Stimulated activated CD8-positive, alpha-beta memory T cell treated with anti-CD3 and anti-CD28 coated beads, Interleukin-7, amount 100 ng/mL, for 48 hours (primary cell): ENCODE measurements at places on chromosomes 1 and 21.

DNA sequence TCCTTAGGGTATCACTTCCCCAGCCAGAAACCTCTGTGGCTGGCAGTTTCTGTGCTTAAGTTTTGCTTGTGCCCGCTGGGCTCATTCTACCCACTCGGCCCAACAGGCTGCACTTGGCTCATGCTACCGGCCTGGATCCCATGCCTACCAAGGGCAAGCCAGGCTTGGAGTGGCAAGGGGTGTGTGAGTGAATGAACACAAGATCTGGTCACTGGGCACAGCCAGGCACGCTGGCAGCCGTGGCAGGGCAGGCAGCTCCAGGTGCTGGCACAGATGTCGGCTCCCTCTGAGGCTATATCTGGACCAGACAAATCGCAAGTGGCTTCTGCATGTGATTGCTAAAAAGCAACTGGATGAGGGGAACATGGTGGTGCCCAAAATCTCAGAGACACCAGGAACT is 740.5 kb upstream of the B3GALT2 start:
- no peak for DNase-seq

GRCh38 chr1:84996846-84997666 is at the start of gene MCOLN2:
TSS of gene MCOLN2 (minus strand) at chr1:84997113. CDS start at chr1:84996872, 241 bp downstream.
- DNase-seq, result peak; percentile 37

- DNase-seq, result no peak
These were observed 43.9 kb upstream of the TACSTD2 start for GRCh38 chr1:58620926-58621325.

DNA sequence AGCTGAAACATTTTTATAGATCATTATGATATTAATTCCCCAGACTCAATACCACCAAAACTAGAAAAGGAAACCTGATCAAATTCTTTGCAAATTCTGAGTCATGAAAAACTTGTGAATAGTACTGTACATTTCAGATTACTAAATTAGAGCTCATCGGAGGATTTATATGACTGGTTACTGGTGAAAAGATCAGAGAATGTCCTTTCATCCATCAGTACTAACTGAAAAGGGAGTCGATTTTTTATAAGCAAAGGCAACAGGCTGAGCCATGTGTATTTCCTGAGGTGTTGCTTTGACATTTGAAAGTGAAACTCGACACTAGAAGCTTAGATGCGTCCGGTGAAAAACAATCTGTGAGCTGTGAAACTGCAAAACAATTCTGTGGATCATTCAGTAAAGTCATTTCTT is 155.7 kb downstream of the TNFSF18 start:
- DNase-seq, result no peak

GRCh38 chr1:155254714-155255242 is 505 bp downstream of the ENTREP3 start:
- DNase-seq, result no peak

DNA sequence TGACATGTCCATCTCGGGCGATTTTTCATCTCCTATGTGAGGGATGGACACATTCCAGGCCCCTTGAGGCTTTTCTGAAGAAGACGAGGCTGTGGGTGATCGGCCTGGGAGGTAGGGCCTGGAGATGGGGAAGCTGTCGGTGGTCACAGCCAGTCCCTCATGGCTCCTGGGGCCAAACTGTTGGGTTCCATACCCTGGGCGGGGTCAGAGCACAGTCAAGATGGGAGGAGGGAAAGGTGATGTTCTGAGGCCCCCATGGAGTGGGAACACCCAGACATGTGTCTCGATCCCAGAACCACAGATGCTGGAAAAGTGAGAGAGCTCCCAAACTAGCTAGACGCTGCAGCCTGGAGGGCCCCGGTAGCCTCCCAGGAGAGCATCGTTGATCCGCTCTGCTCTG is 157.5 kb upstream of the C1orf174 start:
- no peak for DNase-seq

GRCh38 chr21:20729376-20729775 is 268.8 kb upstream of the NCAM2 start:
- DNase-seq, result no peak

DNA sequence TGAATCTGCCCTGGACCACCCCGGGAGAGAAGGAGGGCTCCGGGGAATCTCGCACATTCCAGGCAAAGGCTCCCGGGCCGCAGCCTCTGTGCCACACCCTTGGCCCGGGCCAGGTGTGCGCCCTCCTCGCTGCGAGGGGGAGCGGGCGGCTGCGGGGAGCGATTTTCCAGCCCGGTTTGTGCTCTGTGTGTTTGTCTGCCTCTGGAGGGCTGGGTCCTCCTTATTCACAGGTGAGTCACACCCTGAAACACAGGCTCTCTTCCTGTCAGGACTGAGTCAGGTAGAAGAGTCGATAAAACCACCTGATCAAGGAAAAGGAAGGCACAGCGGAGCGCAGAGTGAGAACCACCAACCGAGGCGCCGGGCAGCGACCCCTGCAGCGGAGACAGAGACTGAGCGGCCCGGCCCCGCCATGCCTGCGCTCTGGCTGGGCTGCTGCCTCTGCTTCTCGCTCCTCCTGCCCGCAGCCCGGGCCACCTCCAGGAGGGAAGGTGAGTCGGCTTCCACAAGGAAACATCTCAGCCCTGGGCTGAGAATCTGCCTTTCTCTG is at the start of gene LAMC2:
TSS of gene LAMC2 (plus strand) at position 324 of the 550 bp plus-strand sequence. CDS start at position 413, 89 bp downstream.
- DNase-seq, result no peak

GRCh38 chr1:115189814-115190539 is 100.7 kb upstream of the TSPAN2 start:
- no peak for DNase-seq

GRCh38 chr1:37793773-37794371 is at the start of gene MANEAL:
TSS of gene MANEAL (plus strand) at chr1:37793847. CDS start at chr1:37794183, 336 bp downstream.
- DNase-seq, result peak; percentile 11

DNA sequence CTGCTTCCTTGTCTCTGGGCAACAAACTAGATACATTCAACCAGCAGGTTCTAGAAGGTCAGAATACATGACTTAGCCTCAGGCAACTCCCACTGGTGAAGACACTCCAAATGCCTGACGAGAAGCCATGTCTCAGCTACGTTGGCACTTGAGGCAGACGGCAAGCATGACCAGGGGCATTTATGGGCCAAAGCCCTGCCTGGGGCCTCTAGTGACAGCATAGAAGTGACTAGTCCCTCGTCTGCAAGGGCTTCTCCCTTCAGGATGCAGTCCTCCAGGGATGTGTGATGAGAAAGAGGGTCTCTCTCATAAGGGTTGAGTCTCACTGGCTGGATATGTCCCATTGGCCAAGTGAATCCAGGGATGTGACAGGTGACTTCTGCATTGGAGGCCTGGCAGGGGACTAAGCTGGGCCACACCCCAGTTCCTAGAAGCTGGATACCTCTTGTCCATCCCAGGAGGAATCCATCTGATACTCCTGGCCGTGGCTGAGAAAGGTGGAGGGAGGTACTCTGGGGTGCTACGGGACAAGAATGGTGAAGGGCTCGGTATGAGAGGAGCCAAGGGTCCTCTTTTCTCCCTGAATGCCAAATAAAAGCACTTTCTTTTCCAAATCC is 148.6 kb upstream of the HMGB4 start:
- DNase-seq, result no peak

DNA sequence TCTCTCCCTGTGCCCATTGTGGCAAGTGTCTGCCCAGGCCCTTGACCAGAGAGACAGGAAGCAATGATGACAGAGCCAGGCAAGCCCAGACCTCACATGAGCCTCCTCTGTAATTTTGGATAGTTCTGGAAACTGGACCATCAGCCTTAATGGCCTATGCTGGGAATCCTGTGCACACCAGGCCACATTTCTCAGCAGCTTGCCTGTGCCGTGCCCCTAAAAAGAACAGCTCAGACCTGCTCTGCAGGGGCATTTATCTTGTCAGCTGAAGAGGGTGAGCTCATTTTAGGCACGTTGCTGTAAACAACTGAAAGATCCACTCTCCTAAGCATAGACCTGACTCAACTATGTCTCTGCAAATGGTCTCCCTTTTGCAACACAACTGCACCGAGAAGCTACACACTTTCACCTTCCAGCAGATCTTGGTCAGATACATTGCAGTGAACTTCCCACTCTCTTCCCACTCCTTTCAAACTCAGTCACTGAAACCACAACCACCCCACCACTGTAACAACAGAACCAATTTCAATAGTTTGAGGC is 53.5 kb upstream of the BACH1 start:
- no peak for DNase-seq

GRCh38 chr21:45575993-45576837 is 34.0 kb upstream of the SLC19A1 start:
- no peak for DNase-seq

- DNase-seq, result no peak
These were observed 3.7 kb upstream of the GJA9 start for GRCh38 chr1:38885092-38885491.

DNA sequence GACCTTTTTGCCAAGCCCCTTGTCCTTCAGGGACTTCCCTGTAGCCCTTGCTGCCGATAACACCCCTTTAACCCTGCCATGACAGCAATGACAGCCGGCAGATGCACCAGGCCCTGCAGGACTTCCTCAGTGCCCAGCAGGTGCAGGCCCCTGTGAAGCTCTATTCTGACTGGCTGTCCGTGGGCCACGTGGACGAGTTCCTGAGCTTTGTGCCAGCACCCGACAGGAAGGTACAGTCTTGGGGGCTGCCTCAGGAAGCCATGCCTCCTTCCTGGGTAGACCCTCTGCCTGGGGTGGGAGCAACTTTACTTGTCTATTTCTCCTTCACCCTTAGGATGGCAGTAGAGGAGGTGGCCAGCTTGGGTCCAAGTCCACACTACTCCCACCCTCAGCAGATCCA is 16.1 kb upstream of the PADI6 start:
- DNase-seq, result peak; percentile 7

- no peak for DNase-seq
These were observed 37.4 kb downstream of the PCAT6 start for GRCh38 chr1:202848191-202848542.

- no peak for DNase-seq
These were observed 103.6 kb upstream of the GCLM start for GRCh38 chr1:94012708-94013366.

DNA sequence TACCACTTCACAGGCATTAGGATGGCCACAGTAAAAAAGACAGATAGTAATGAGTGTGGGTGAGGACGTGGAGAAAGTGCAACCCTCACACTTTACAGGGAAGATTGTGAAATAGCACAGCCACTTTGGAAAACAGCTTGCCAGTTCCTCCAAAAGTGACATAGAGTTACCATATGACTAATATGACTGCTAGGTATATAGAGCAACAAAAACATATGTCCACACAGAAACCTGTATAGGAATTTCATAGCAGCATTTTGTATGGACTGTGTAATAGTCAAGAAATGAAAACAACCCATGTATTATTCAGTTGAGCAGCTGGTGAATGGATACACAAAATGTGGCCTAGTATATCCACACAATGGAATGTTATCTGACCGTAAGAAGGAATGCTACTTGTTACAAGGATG is 30.4 kb upstream of the LBR start:
- no peak for DNase-seq

DNA sequence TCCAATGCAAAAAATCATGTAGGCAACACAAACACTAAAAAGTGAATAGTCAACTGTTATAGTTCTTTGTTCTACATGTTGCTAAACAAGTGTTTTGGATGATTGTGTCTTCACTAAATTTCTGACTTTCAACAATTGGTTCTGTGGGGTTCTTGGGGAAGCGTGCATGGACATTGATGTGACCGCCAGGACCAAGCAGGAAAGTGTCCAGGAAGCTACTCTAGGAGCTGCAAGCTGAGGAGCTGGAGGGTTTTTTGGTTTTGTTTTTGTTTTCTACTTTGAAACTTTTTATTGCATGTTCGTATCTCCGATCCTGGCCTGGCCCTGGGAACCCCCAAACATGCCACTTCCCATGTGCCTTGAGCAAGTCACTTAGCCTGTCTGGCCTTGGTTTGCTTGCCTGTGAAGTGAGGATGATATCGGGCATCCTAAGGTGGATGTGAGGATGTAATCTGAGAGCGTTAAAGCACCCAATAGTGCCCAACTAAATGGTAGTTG is 8.0 kb downstream of the TMPRSS3 start:
- no peak for DNase-seq

DNA sequence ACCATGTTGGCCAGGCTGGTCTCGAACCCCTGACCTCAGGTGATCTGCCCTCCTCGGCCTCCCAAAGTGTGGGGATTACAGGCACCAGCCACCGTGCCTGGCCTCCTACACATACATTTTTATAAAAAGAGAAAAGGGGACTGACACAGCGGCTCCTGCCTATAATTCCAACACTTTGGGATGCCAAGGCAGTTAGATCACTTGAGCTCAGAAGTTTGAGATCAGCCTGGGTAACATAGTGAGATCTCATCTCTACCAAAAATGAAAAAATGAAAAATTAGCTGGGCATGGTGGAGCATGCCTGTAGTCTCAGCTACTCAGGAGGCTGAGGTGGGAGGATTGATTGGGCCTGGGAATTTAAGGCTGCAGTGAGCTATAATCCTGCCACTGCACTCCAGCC is 23.4 kb downstream of the ZNF281 start:
- no peak for DNase-seq

- DNase-seq, result no peak
These were observed 78.8 kb upstream of the WDR26 start for GRCh38 chr1:224513383-224513782.

GRCh38 chr1:237999426-238000052 is 108.8 kb upstream of the ZP4 start:
- no peak for DNase-seq
